Natural killer cell (primary cell): ENCODE measurements at places on chromosomes 11 and 22. TPM values are rescaled to one million over a fixed set of nuclear protein-coding genes. Genes with fewer than 3 reads are reported as not detected.

Gene C11orf87
- total RNA-seq: not detected

Gene SYCE3
- not detected for total RNA-seq

Gene OR51B5
- total RNA-seq: not detected

DNA sequence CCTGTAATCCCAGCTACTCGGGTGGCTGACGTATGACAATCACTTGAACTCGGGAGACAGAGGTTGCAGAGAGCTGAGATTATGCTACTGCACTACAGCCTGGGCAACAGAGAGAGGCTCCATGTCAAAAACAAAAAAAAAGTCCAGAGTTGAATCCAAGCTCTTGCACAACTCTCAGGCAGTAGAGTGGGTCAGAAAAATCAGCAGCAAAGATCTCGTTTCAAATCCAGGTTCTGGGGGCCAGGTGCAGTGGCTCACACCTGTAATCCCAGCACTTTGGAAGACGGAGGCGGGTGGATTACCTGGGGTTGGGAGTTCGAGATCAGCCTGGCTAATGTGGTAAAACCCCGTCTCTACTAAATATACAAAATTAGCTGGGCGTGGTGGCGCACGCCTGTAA, 24.9 kb downstream of the CLPB start:
- no peak overlapping the region for H3K27ac ChIP-seq
- peaks cover 2% of the 10 kb centered on the region for H3K36me3 ChIP-seq
- no peaks in the 10 kb centered on the region for H3K27me3 ChIP-seq
- peaks cover 8% of the 10 kb centered on the region for H3K4me1 ChIP-seq
- no peak for DNase-seq
- no peak overlapping the region for H3K4me3 ChIP-seq

DNA sequence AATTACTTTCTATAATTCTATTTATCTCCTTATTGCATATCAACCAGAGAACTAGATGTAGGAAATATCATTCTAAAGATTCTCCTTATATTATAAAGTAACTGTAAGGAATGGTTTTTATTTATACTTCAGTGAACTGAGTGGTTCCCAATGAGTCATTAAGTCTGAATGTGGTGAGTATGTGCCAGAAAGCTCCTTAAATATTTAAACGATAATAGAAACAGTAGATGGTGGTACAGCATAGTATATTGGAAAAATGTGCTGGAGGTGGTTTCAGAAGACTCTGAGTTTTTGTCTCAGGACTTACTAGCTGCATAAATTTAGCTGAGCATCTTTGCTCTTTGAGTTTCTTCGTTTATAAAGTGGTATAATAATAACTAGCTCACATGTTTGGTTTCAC, 653.5 kb downstream of the FAM181B start:
- DNase-seq: no peak
- no peak overlapping the region for H3K4me3 ChIP-seq
- no peak overlapping the region for H3K27ac ChIP-seq
- no peaks in the 10 kb centered on the region for H3K36me3 ChIP-seq
- H3K27me3 ChIP-seq: no peaks in the 10 kb centered on the region
- no peaks in the 10 kb centered on the region for H3K4me1 ChIP-seq

- peaks cover under 1% of the 10 kb centered on the region for H3K36me3 ChIP-seq
- H3K27me3 ChIP-seq: no peaks in the 10 kb centered on the region
- no peaks in the 10 kb centered on the region for H3K4me1 ChIP-seq
- no peak for DNase-seq
- H3K4me3 ChIP-seq: no peak overlapping the region
Measured at GRCh38 chr11:72363112-72363511, 71.2 kb downstream of the CLPB start.
